ENCODE measurements at places on chromosomes 12 and 14.

GRCh38 chr12:28830491-28830890 lies 318.6 kb upstream of the FAR2 start:
- no peak for DNase-seq

GRCh38 chr12:39443929-39444209 lies 949 bp upstream of the KIF21A start:
- no peak for DNase-seq

GRCh38 chr12:93947486-93947885 lies 200.9 kb upstream of the PLXNC1 start:
- DNase-seq = no peak

DNA sequence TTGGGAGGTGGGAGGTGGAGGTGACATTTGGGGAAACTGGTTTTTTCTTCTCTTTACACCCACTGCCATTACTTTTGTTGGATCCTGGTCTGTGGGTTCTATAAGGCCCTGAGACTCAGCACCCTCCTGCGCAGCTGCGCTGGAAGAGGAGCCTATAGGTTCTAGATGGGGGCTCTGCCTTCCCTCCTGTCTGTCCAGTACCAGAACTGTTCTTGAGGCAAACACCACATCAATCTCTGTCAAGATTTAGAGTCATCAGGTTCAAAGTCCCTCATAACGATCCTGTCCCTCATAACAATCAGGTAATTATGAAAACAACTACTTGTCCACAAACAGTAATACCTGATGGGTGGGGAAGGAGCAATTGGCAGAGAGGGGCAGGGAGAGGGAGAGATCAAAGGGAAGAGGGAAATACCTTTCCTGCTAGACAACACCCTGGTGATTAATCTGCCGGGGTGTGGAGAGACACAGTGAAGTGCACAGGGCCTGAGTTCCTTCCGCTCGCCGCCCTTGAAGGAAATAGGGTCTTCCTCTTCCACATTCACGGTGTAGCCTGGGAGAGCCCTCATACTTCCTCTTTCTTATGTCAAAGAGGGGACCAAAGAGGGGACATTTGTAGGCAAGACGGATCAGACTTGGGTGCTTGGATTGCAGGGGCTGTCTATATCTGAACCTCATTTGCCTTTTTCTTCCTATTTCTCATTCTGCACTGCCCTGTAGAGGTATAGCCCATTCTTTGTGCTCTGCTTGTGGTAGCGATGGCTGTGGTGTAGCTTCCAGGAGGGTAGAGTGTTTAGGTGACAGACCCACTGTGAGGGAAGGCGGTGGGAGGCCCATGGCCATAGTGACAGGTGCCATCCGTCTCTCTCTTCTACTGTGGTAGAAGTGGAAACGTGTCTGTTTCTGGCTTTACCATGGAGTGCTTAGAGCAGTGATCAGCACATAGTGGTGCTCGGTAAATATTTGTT lies 12.6 kb downstream of the GPRC5A start:
- no peak for DNase-seq

- no peak for DNase-seq
Observed at GRCh38 chr12:65307169-65307501, 28.7 kb downstream of the MSRB3 start.

DNA sequence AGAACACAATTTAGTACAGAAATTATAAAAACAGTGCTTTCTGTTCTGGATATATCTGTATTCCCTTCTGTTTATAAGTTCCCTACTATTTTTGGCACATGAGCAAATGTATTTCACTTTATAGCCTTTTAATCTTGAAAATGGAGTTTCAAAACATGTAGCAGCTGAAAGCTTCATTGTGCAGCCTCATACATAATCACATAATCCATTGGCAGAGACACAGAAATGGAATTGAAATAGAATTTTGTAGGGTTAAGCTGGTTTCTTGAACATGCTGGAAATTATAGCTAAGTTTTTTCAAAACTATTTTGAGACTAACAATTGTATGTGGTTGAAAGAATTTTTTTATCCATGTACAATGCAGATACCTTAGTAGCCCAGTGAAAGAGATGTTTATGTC lies 614.3 kb upstream of the MDGA2 start:
- DNase-seq = no peak

- peak; percentile 86 for DNase-seq
Observed at GRCh38 chr14:51472881-51473280, 178.8 kb upstream of the FRMD6 start.

- peak; percentile 37 for DNase-seq
Observed at GRCh38 chr14:22981876-22982476, 375 bp downstream of the AJUBA start.

DNA sequence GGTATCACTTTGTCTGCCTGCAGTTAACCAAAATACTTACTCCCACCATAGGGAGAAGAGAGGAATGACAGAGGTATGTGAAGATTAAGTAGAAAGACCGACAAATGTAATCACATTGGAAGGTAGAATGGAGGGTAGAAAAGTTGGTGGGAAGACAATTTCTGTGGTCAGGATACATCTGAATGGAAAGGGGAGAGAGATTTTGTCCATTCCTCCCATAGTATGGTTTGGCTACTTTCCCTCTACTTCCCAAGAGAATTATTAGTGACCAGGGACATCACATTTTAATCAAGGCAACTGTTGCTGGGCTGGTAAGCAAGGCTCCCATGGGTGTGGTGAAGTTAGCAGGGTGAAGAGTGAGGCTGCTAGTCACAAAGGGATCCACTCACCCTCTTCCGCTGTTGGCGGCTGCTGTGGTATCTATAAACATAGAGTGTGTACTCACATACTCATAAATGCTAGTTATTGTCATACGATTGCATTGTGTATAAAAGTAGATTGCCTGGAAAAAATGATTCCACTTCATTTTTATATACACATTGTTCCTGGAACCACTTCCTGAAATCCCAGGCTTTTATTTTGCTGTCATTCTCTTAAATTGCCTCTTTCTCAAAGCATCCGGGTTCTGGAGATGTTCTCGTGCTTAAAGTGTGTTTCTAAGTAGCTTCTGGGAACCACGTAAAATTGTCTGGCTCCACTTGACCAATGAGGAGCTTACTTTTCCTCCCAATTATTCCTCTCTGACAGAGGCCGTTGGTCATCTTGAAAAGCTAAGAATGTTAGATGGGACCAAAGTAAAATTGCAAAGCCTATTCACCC lies 413.1 kb downstream of the ZFP36L1 start:
- DNase-seq = no peak

GRCh38 chr12:49515266-49515665 lies 23.6 kb upstream of the KCNH3 start:
- no peak for DNase-seq

- DNase-seq = no peak
Observed at GRCh38 chr12:71430756-71431155, 8.8 kb upstream of the LGR5 start.

GRCh38 chr12:70194076-70194475 lies 49.2 kb upstream of the CNOT2 start:
- no peak for DNase-seq

DNA sequence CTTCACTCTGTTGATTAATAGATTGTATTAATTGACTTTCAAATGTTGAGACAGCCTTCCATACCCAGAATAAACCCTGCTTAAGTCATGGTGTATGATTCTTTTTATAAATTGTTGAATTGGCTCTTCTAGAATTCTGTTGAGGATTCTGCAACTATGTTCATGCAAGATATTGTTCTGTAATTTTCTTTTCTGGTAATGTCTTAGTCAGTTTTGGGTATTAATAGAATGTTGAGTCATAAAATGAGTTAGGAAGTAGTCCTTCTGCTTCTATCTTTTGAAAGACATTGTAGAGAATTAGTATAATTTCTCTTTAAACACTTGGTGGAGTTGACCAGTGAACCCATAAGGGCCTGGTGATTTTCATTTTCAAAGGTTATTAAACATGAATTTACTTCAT lies 958.9 kb downstream of the LRFN5 start:
- no peak for DNase-seq

DNA sequence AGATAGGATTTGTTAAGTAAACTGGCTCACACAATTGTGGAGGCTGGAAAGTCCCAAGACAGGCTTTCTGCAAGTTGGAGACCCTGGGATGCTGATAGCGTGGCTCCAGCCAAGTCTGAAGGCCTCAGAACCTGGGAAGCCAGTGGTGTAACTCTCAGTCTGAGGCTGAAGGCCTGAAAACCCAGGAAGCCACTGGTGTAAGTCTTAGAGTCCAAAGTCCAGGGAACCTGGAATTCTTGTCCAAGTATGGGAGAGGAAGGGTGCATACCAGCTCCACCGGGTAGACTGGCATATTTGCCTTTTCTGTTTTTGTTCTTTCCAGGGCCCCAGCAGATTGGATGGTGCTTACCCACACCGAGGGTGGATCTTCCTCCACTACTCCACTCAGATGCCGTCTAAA lies 18.1 kb downstream of the GMFB start:
- DNase-seq = no peak

- no peak for DNase-seq
Observed at GRCh38 chr14:85566603-85567002, 36.7 kb downstream of the FLRT2 start.

Data from A673 (cell line).